ENCODE measurements at places on chromosomes 12 and 14.

DNA sequence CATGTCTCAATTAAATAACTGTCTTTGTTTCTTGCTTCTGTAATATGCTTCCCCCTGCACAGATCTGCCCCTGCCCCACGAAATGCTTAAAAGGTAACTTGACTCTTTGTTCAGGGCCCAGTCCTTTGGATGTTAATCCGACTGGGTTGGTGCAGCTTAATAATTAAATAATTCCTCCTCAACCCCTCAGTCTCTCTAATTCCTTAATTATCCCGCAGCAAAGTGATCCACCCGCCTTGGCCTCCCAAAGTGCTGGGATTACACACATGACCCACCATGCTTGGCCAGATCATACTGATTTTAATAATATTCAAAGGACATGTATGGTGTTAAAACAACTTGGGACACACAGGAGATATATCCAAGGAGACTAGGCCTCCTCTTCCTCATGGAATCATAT lies 18.2 kb upstream of the ANAPC7 start:
- DNase-seq: no peak

DNA sequence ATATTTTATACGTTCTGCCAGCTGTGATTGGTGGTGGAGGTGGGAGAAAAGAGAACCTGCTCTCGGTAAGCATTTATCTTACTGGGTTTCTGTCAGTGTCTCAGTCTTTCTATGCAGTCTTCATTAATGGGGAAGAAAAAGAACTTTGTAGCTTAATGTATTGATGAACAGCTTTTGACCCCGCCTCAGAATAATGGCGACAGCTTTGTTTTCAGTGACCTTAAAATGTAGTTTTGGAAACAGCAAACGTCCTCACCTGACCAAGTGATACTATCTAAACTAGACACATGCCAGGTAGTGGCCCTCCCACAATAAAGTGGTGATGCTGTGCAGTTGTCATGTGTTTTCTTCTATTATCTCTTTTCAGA lies 1.4 kb downstream of the DACT1 start:
- DNase-seq: no peak

DNA sequence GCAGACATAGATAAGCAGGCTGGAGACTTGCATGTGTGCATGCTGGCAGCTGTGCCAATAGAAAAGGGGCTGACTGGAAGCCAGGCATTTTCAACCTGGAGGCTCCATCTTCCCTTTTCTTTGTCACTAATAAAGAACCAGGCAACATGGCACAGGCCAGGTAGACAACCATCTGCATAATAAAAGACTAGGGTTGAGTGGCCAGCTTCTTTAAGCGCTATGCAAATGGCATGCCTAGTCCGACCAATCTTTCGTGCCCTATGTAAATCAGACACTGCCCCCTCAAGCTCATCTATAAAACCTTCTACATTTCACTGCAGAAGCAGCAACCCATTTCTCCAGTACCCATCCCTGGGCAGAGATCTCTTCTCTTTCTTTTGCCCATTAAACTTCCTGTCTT lies 4.6 kb upstream of the KLRC1 start:
- DNase-seq: no peak

- DNase-seq: no peak
These were observed 10.9 kb downstream of the EVL start for GRCh38 chr14:100076133-100076532.

GRCh38 chr12:80068173-80068572 lies 31.2 kb upstream of the OTOGL start:
- DNase-seq: peak; percentile 56

DNA sequence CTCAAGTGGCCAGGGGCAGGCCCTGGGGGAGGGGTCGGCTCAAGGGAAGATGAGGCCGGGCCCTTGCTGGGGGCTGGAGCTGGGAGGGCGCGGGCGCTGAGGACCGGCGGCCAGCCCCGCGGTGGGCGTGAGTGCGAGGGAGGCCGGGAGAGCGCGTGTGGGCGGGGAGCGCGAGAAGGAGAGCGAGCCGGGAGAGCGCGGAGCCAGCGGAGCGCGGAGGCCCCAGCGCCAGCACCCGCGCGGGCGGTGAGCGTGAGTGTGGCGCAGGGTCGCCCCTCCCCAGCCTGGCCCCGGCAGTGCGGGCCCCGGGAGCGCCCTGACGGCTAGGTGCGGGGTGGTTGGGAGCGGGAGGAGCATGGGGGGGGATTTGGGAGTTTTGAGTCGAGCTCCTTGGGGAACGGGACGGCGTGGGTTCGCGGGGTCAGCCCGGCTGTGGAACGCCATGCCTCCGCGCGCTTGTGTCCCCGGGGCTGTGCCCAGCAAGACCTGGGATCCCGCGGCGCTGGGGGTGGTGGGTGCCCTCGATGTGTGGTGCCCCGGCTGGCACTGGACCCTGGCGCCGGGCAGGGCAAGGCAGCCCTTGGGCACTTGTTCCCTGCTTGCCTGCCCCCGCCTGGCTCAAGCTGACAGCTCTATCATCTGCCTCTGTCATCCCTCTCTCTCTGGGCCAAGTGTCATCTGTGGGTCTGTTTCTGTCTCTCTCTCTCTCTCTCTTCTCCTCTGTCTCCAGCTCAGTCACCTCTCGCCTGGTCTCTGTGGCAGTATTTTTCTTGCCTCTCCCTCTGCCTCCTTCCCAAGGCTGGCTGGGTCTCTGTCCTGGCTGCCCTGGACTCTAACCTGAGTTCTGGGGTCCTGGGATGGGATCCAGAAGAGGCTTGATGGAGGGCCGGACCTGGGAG lies at the start of gene LBHD2:
Gene LBHD2, plus strand, starts transcription at position 190 of the 899 bp plus-strand sequence. CDS start 1,803 bp downstream, outside the sequence.
- peak; percentile 46 for DNase-seq

DNA sequence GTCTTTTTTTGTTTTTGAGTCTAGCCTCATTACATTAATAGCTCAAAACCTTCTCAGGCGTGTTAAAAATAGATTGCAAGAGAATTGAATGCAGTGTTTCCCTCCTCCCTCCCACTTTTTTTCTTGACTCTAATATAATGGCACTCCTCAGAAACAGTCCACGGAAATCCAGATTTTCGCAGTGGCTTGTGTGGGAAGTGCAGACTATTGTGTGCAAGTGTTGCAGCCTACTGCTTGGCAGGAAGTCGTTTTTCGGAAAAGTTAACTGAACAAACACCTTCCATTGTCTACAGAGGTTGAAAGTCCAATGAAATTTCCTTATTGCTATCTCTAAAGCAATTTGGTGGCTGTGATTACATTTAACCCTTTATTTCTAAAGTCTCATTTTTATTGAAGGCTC lies 147.9 kb upstream of the E2F7 start:
- DNase-seq: no peak

GRCh38 chr12:10214136-10214894 lies 1.6 kb downstream of the GABARAPL1 start:
- no peak for DNase-seq

DNA sequence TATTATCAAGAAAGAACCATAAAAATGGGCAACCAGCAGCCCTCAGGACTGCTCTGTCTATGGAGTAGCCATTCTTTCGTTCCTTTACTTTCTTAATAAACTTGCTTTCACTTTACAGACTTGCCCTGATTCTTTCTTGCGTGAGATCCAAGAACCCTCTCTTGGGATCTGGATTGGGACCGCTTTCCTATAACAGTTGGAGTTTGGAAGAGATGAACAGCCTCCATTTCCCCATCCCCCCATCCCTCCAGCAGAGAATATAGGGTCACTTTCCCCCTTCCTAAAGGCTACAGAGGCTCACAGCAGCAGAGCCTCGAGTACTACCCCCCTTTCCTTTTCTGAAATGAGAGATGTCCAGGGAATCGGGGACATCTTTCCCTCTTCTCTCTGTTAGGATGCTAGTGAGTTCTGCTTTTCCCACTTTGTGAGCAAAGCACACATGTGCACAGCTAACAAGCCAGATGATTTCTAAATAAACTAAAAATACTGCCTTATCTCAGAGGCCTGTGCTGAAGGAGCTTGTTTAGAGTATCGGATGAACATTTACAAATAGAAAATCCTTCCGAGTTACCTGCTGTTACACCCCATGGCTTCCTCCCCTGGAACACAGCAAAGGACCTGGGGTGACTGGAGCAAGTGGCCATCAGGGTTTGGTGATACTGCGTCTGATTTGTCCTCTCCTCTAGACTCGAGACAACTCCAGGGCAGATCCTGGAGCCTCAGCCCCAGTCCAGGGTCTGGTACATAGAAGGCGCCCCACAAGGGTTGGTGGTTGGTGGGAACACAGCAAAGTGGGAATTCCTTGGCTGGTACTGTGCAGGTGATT lies 144.2 kb downstream of the SLC38A6 start:
- DNase-seq: no peak

- no peak for DNase-seq
These were observed 16.6 kb upstream of the LRTM2 start for GRCh38 chr12:1803736-1804135.

GRCh38 chr12:52125476-52125900 lies 46.0 kb downstream of the SMIM41 start:
- DNase-seq: peak; percentile 65

GRCh38 chr14:34254571-34254970 lies 207.5 kb downstream of the SPTSSA start:
- no peak for DNase-seq

- DNase-seq: no peak
These were observed 299.6 kb downstream of the PCNX1 start for GRCh38 chr14:71206766-71207371.

GRCh38 chr12:52517005-52517835 lies 3.0 kb downstream of the KRT5 start:
- DNase-seq: peak; percentile 27

GRCh38 chr12:90100579-90100978 lies 391.9 kb upstream of the ATP2B1 start:
- DNase-seq: no peak

DNA sequence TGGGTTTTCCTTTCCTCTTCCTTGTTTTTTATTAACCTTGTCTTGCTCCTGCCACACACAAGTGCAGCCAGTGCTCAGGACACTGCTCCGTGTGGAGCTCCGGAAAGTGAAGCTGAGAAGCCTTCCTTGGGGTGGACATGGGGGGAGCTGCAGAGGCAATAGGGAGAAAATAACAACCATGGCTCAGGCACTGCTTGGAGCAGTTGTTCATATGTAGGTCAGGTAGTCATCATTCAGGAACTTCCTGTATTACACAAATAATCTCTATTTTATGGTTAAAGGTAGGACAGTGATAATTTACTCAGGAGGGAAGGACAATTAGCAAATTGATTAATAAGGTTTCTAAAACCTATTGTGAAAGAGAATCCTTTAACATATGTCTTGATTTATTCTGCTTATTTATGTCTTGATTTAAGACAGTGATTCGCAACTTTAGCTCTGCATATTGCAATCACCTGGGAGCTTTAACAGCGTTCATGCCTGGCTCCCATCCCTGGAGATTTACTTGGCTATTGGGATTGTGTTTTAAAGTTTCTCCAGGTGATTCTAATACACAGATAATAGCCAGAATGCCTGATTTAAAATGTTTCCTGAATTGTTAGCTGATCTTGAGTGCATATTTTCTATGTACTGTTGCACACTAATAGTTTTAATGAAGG lies 92.1 kb downstream of the ETV6 start:
- DNase-seq: no peak

DNA sequence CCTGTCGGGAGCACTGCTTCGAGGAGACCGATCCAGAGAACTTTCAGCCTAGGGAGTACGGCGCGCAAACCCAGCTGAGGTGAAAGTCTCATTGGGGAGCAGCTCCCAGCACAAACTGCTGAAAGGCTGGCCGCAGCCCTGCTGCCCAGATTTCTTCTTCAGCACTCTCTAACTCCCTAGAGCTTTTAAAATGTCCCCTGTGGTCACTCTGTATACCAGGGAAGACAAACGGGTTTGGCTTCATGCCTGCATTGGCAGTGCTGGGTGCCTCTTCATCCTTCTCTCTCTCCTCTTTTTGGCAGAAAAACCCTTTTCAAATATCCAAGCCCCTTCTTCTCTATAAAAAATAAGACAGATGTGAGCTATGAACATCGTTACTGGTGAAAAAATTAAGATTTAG lies 34.9 kb downstream of the BBS10 start:
- DNase-seq: no peak

GRCh38 chr12:43284486-43285158 lies 267.4 kb downstream of the ADAMTS20 start:
- DNase-seq: no peak

- no peak for DNase-seq
These were observed 6.7 kb downstream of the CIT start for GRCh38 chr12:119870457-119870856.

- DNase-seq: no peak
These were observed 41.2 kb downstream of the DGLUCY start for GRCh38 chr14:91154851-91155625.

GRCh38 chr14:94476023-94476422 lies at the start of gene SERPINA9:
TSS of gene SERPINA9 (minus strand) at chr14:94476197. CDS start at chr14:94469840, 6,357 bp downstream.
- no peak for DNase-seq

DNA sequence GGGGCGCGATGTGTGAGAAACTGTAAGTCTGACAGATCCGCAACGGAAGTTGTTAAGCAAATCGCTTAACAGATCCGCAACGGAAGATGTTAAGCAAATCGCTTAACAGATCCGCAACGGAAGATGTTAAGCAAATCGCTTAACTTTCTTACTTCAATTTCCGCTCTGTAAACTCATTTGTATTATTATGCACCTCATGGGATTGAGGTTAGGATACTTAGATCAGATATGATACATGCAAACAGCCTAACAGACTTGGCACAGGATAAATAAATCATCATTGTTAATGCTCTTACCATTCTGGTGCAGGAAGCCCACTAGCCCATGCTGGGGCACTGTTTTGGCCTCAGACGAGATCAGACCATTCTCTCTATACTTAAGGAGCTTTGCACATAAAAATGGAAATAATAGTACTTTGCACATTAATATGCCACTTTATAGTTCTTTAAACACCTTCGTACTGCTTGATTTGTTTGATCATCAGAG lies 399 bp downstream of the NCAPD2 start:
- DNase-seq: no peak

- DNase-seq: no peak
These were observed 235.5 kb upstream of the TBX3 start for GRCh38 chr12:114919479-114919878.

- peak; percentile 77 for DNase-seq
These were observed 605 bp downstream of the ANKRD52 start for GRCh38 chr12:56257491-56258067.

- no peak for DNase-seq
These were observed 14.6 kb downstream of the GPR84 start for GRCh38 chr12:54349679-54350078.

GRCh38 chr12:119592232-119592631 lies 1.3 kb upstream of the TMEM233 start:
- no peak for DNase-seq

DNA sequence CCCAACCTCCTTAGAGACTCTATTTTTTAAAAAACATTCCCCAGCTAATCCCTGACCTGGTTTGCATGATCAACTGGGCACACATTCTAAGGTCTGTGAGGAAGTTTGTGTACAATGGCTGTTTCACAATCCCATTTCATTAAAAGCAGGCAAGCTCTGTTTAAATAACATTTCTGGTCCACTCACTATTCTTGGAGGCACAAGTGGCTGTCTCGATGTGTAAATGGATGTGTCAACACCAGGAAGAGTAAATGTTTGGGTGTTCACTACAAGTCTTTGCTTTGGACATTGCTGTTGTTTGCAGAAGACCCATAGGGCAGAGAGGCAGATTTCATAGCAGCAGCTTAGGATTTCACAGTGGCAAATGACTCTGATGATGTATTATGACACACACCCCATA lies 98.3 kb downstream of the PDZRN4 start:
- no peak for DNase-seq

GRCh38 chr14:63039866-63040265 lies 5.4 kb downstream of the KCNH5 start:
- no peak for DNase-seq
